ENCODE measurements at places on chromosomes 2 and 18.

GRCh38 chr2:69456950-69457445, 19.8 kb upstream of the NFU1 start:
- DNase-seq, result no peak

DNA sequence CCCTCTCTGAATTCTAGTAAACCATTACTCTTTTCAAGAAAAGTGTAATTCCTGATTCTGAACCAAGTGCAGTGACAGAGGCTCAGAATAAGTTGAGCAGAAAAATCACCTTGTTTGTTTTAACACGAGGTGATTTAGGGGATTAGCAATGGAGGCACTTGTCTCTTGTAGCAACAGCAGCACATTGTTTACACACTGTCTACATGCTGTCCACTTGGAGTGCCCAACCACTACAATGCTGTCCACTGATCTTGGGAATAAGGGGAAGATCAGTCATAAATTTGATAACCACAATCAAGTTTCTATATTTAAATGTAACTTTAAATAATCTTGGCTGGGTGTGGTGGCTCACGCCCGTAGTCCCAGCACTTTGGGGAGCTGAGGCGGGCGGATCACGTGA, 13.9 kb upstream of the RMND5A start:
- no peak for DNase-seq

GRCh38 chr2:197345846-197346370, 35.3 kb upstream of the ANKRD44 start:
- DNase-seq, result no peak

GRCh38 chr2:174383796-174384195, 11.7 kb upstream of the SCRN3 start:
- DNase-seq, result no peak

GRCh38 chr2:135831180-135831812, 5.7 kb downstream of the LCT start:
- no peak for DNase-seq

GRCh38 chr2:206433190-206433589, 10.1 kb upstream of the ADAM23 start:
- DNase-seq, result no peak
